ENCODE measurements at places on chromosomes 1 and 21. TPM values are rescaled to one million over a fixed set of nuclear protein-coding genes. Genes with fewer than 3 reads are reported as not detected.

The SLC2A5 gene
- 0.50 TPM for total RNA-seq

The WASF2 gene
- total RNA-seq, result 63.1 TPM

The EXTL2 gene
- total RNA-seq, result 2.7 TPM

The CD5L gene
- not detected for total RNA-seq

The ACTL8 gene
- total RNA-seq, result not detected

The AVPR1B gene
- total RNA-seq, result not detected

The GOLPH3L gene
- total RNA-seq, result 15.9 TPM

The ABCA4 gene
- total RNA-seq, result under 0.01 TPM

The AMY2A gene
- total RNA-seq, result not detected

The RAB7B gene
- 22.7 TPM for total RNA-seq

The FCAMR gene
- not detected for total RNA-seq

The ACTN2 gene
- total RNA-seq, result not detected

The ERICH3 gene
- total RNA-seq, result not detected

The HMGN1 gene
- total RNA-seq, result 328 TPM

The SAMD13 gene
- total RNA-seq, result 0.85 TPM

The COL8A2 gene
- 1.5 TPM for total RNA-seq

The TTC39A gene
- total RNA-seq, result 13.3 TPM

The AURKAIP1 gene
- total RNA-seq, result 110 TPM

The SCNM1 gene
- 24.1 TPM for total RNA-seq

The OR2L3 gene
- not detected for total RNA-seq

The ESRRG gene
- not detected for total RNA-seq

The S100A7 gene
- total RNA-seq, result 2.1 TPM

The SCP2 gene
- 114 TPM for total RNA-seq

The KCNA2 gene
- total RNA-seq, result under 0.01 TPM

The CAMK2N1 gene
- 7.2 TPM for total RNA-seq

The MYCL gene
- total RNA-seq, result 10.3 TPM

The CSF3R gene
- not detected for total RNA-seq

The SIPA1L2 gene
- 38.6 TPM for total RNA-seq

The SPATA46 gene
- total RNA-seq, result not detected

The PCSK9 gene
- total RNA-seq, result 37.3 TPM

The EPHA10 gene
- total RNA-seq, result 0.14 TPM

The OLIG1 gene
- not detected for total RNA-seq

The CD101 gene
- total RNA-seq, result 1.8 TPM

The PRAMEF25 gene
- total RNA-seq, result not detected

The FAM177B gene
- not detected for total RNA-seq

The RGS13 gene
- not detected for total RNA-seq

The GPR37L1 gene
- total RNA-seq, result not detected

The ELAPOR1 gene
- total RNA-seq, result under 0.01 TPM

The TNNI3K gene
- total RNA-seq, result 0.34 TPM

The ZNF695 gene
- total RNA-seq, result 0.21 TPM

The TNN gene
- total RNA-seq, result not detected

The KIAA1614 gene
- 1.1 TPM for total RNA-seq

The F13B gene
- total RNA-seq, result not detected

The KHDRBS1 gene
- 36.6 TPM for total RNA-seq

The EXTL1 gene
- not detected for total RNA-seq

The CRYBG2 gene
- 55.7 TPM for total RNA-seq

The EXO1 gene
- total RNA-seq, result 0.36 TPM

The SLC30A7 gene
- total RNA-seq, result 37.6 TPM

The SYT2 gene
- under 0.01 TPM for total RNA-seq

The SLFNL1 gene
- 0.21 TPM for total RNA-seq

Data from nasal cavity respiratory epithelium epithelial cell of viscerocranial mucosa (primary cell).